ENCODE measurements at places on chromosomes 3 and 15.

GRCh38 chr3:188051801-188052168 lies 102.2 kb upstream of the LPP start:
- DNase-seq: no peak

DNA sequence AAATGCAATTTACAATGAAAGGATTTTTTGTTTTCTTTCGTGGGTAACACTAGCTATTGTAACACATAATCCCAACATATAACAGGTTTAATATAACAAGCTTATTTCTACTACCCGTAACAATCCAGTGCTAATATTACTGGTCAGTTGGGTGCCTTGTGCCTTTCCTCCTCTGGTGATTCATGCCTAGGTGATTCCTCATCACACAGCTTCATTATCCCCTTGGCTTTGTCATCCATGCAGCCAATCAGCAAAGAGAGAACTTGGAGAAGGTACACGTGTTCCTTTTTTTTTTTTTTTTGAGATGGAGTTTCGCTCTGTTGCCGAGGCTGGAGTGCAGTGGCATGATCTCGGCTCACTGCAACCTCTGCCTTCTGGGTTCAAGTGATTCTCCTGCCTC lies 30.7 kb downstream of the CHST14 start:
- no peak for DNase-seq

GRCh38 chr15:66719471-66719870 lies 17.4 kb downstream of the SMAD6 start:
- DNase-seq: no peak

DNA sequence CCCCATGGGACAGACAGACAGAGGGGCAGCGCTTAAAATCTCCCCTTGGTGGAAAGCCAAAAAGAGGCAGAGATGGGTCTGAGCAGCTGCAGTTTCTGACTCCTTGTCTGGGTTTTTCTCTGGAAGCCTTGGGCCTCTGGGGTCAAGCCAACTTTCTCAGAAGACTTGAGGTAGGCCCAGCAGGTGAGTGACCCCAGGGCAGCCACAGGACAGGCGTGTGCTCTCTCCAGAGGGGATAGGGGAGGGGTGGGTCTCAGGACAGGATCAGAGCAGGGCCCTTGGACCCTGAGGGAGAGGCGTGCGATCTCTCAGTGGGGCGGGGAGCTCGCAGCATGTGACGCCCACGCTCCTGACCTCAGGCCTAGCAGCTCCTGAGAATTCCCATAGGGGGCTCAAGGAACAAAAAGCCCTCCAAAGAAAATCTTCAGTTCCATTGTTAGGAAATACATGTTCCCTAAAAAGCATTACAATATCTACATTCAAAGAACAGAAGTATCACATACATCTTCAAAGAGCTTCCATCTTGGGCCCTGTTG lies 34.6 kb upstream of the DUSP7 start:
- no peak for DNase-seq

GRCh38 chr3:187016639-187017345 lies 86.5 kb downstream of the ST6GAL1 start:
- no peak for DNase-seq

- no peak for DNase-seq
Observed at GRCh38 chr3:63952248-63952594, 40.0 kb upstream of the SCAANT1 start.

DNA sequence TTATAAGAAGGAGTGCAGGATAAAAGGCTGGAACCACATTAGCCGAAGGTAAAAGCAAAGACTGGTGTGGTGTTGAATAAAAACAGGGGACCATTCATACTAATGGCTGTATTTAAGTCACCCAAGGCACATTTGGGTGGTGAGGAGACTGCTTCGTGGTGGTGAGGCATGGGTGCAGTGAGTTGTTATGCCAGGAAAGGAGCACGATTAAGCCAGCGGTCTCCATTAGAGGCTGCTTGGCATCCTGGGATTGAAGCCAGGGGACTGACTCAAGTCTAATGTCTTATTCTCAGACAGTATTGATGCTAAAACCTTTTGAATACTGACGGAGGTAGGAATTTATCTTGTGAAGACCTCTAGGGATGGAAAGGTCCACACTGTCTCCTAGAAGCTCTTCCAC lies 21.9 kb downstream of the FEM1B start:
- DNase-seq: no peak

DNA sequence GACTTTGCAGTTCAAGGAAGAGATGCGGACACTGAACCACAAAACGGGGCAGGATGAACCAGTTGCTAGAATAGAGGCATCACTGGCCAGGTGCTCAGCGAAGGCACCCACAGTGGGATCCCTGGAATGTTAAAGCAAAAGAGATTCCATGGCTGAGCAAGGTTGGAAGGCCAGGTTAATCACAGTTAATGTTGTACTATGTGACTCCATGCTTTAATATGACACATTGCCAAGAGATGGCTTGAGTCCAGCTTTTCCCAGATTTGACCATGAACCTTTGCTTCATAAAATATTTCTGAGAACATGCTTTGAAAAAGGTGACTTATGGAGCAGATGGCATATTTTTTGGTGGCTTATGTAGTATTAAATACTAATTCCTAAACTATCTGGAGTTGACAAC lies 76.2 kb upstream of the CMTM7 start:
- no peak for DNase-seq

DNA sequence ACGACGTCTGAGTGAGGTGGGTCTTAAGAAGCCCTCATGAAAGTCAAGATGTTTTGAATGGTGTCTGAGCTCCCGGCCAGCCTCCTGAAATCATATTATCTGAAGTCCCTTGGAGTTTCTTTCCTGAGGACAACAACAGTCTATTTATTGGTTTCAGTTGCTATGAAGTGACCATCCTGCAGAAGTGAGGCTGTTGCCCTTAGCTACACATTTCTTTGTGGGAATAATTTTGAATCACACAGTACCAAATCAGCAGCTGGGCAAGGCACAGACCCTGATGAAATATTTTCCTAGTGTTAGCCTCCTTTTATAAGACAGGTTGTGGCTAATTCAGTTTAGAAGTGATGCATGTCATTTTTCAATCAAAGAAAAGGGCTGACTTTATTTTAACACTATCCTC lies 220.7 kb upstream of the AZI2 start:
- no peak for DNase-seq

- DNase-seq: no peak
Observed at GRCh38 chr3:63921741-63922482, 9.7 kb upstream of the SCAANT1 start.

- DNase-seq: no peak
Observed at GRCh38 chr3:189683546-189684255, 52.5 kb downstream of the TP63 start.

DNA sequence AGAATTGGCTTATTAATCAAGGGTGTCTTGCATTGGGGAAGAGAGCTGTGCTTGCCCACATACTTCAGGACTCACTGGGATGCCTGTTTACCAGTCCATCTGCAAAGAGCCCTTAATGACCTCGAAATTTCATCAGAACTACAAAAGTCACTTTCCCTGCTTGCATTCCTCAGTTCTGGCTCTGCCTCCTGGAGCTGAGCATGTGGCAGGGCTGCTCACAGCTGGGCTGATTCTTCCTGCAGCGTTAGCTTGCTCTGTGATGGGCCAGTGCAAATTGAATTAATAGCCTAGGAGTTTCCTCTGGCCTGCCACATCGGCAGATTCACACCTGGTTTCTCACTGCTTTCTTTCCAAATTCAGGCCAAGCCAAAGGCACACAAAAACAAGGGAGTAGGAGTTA lies 108.9 kb downstream of the DUT start:
- no peak for DNase-seq

DNA sequence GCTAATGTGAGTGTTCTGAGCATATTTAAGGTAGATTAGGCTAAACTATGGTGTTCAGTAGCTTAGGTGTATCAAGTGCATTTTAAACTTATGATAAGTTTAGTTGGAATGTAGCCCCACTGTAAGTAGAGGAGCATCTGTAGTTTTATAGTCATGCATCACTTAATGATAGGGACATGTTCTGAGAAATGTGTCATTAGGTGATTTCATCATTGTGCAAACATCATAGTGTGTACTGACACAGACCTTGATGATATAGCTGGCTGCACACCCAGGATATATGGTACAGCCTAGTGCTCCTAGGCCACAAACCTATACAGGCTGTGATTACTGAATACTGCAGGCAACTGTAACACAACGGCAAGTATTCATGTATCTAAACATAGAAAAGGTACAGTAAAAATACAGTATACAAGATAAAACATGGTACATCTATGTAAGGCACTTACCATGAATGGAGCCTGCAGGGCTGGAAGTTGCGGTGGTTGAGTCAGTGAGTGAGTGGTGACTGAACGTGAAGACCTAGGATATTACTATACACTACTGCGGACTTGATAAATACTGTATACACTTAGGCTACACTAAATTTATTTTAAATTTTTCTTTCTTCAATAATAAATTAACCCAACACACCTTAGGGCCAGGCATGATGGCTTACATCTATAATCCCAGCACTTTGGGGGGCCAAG lies 17.9 kb downstream of the DNAH1 start:
- no peak for DNase-seq

DNA sequence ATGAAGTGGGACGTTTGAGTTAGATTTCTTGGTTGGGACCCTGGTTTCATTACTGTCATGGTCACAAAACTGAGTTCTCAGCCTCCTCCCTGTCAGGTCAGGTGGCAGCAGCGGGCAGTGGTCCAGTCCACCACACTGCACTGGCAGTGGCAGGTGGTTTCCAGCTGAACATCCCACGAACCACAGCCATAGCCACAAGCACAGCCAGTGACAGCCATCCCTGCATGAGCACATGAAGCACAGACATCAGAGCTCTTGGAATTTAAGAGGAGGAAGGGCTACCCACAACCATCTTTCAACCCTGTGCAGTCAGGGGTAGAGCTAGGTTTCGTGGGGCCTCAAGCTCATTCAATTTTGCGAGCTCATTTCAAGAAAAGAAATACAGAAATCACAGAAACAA lies 1.5 kb downstream of the RETNLB start:
- no peak for DNase-seq

GRCh38 chr3:123432832-123433523 lies 15.9 kb downstream of the ADCY5 start:
- no peak for DNase-seq

GRCh38 chr15:38438031-38438986 lies 15.6 kb upstream of the FAM98B start:
- DNase-seq: no peak

GRCh38 chr3:164186095-164186494 lies 892.2 kb downstream of the SI start:
- no peak for DNase-seq

- DNase-seq: no peak
Observed at GRCh38 chr3:139906418-139906817, 28.6 kb upstream of the CLSTN2 start.

GRCh38 chr3:123098426-123099330 lies 31.9 kb downstream of the PDIA5 start:
- no peak for DNase-seq

GRCh38 chr15:28890711-28891495 lies 5.1 kb downstream of the APBA2 start:
- DNase-seq: no peak

DNA sequence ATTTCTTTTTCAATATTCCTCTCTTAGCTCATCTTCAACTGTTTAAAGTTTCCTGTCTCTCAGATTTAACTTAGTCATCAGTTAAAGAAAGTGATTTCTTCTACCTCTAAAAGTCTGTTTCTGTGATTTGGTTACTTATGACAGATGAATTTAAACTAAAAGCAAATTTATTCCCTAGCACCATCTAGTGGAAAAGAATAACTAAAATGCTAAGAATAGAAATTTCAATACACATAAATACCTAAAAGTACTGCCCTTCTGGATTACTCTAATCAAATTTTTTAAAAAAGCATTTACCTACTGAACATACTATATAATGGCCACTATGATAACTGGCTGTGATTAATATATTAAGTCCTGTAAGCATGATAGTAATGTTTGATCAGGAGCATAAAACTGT lies 14.0 kb upstream of the ZCWPW2 start:
- DNase-seq: no peak

DNA sequence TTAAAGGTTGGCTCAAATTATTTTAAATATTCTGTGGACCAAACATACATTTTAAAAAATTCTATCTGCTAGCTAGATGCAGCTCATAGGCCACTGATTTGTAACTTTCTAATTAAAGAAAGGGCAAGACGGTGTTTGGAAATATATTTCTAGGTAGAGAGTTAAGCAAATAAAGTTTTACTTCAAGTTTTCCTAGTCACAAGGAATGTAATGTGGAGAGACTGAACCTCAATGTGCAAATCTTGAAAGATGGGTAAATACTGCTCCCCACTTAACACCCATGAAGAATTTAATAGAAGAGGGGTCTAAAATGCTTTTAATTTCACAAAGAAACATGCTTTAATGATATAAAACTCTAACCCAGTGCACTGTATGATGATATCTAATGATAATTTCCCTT lies 175.2 kb downstream of the TIGIT start:
- DNase-seq: no peak

- DNase-seq: no peak
Observed at GRCh38 chr15:78455749-78456148, 17.7 kb downstream of the IREB2 start.

DNA sequence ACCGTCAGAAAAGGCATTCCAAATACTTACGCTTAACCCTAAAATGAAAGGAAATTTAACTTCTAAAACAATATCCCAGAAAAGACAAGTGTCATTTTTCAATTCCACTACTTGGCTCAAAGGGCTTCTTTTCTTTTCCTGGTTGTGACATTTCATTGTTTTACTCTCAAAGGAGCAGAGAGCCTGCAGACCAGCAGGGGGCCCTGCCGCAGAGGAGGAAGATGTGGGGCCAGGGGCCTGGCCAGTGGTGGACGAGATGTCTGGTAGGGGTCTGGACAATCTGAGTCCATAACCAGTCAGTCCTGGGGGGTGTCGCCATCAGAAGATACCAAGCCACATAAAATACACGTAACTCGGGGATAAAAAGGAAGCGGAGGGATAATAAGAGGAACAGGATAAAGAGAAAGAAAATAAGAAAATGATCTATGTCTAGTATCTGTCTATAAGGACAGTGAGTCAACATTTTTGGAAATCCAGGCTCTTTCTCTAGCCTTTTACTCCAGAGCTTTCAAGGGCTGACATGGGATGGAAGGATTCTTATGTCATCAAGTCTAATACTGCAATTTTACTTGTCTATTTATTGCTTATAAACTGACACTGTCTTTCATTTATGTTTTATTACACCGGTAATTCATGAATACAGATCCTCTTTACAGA lies 54.2 kb upstream of the ARHGEF3 start:
- DNase-seq: no peak

- DNase-seq: no peak
Observed at GRCh38 chr15:62658498-62658897, 384.0 kb upstream of the TPM1 start.

GRCh38 chr3:45079715-45080114 lies 53.6 kb downstream of the CLEC3B start:
- DNase-seq: no peak

DNA sequence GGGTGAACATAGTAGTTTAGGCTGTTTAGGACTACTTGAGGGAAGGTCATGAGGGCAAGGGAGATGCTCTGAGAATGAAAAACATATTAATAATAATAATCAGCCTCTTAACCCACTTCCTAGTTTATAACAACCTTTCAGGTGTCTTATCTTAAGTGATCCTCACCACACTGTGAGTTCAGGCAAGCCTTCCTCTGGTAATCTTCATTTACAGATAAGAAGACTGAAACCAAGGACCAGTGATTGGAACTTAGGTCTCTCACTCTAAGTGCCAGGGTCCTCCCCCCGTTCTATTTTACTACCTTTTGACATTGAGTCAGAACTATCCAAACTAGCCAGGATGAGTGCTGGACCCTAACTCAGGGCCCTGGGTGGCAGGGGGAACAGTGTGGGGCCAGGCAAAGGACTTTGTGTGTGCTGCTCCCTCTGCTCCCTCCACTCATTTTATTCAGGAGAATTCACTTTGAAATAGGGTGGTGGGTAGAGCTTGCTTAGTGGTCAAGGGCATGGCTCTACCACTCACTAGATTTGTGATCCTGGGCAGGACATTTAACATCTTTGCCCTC lies 5.7 kb downstream of the NUTM1 start:
- DNase-seq: no peak

GRCh38 chr15:62338497-62338896 lies 173.4 kb upstream of the C2CD4B start:
- no peak for DNase-seq
